ENCODE measurements at places on chromosomes 12 and 14. TPM values are rescaled to one million over a fixed set of nuclear protein-coding genes. Genes with fewer than 3 reads are reported as not detected.

The MYO1H gene
- total RNA-seq, result not detected

GRCh38 chr12:321606-322326 is 59.1 kb upstream of the SLC6A13 start:
- peak; percentile 34 for DNase-seq

- DNase-seq, result no peak
Observed at GRCh38 chr12:51907083-51907855, at the start of gene ACVRL1. Gene ACVRL1, plus strand, starts transcription at chr12:51907504. Its CDS starts 4,971 bp downstream, at chr12:51912475.

GRCh38 chr12:7411343-7411742 is 32.6 kb downstream of the CD163L1 start:
- no peak for DNase-seq

The CABP1 gene
- total RNA-seq, result 0.46 TPM

GRCh38 chr14:69910871-69911270 is 31.7 kb downstream of the SMOC1 start:
- DNase-seq, result no peak

DNA sequence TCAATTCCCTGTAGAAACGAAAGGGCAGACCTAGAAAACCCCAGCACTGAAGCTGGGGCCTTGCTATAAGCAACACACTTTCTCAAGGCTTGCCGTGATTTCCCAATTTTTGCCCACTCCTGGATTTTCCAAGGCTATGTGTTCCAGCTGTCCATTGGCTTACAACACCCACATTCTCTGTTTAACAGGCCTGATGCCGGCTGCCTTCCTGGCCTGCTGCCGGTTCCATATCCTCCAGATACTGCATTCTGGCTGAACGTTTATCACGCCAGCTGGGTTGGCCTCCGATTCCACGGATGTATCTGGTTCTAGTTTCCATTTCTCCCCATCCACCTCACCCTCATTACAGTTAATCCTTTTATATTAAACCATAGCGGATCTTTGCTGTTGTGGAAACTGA is 2.0 kb upstream of the PCNX1 start:
- DNase-seq, result no peak

The FAM186B gene
- total RNA-seq, result 0.83 TPM

DNA sequence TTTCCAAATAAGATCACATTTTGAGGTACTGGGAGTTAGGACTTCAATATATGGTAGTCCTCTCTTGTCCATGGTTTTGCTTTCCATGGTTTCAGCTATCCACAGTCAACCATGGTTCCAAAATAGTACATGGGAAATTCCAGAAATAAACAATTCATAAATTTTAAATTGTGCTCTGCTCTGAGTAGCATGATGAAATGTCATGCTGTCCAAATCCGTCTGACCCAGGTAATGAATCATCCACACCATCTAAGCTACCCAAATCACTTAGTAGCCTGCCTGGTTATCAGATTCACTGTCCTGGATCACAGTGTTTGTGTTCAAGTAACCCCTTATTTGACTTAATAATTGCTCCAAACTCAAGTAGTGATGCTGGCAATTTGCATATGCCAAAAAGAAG is 197.9 kb downstream of the TMTC3 start:
- DNase-seq, result no peak

The GPR137C gene
- 0.13 TPM for total RNA-seq

DNA sequence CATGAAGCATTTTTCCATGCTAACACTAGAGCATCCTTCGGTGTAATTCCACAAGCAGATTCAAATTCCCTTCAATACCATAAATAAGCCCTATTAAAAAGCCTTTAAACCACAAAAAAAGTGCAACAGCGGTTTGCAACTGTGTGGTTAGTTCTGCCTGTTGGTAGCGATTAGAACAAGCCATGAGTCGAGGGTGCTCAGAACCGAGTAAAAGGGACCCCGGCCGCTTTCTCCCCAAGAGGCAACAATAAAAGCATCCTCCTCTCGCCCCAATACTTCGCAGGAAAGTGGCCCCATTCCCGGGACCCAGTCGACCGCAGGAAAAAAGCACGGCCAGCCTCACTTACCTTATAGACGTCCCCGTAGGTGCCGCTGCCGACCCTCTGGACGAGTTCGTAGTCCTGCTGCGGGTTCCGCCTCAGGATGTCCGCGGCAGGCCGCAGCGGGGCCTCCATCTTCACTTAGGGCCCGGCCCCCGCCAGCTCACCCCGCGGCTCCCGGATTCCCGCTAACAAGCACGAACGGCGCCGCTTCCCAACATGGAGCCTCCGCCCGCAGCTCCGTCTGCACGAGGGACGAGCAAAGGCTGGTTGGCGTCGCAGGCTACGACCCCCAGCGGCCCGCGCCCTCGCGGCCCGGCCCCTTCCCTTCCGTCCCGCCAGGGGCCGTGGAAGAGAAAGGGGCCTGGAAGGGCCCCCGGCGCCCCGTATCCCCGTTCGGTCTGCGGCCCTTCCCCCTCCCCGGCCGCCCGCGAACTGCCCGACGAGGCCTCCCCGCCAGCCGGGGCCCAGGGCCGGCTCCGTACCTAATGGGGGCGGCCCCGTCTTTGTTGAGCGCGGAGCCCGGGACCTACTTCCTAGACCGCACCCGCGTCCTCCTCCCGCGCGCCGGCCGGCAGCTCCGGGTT is 521 bp downstream of the MAP4K5 start:
- peak; percentile 34 for DNase-seq

The VRTN gene
- not detected for total RNA-seq

DNA sequence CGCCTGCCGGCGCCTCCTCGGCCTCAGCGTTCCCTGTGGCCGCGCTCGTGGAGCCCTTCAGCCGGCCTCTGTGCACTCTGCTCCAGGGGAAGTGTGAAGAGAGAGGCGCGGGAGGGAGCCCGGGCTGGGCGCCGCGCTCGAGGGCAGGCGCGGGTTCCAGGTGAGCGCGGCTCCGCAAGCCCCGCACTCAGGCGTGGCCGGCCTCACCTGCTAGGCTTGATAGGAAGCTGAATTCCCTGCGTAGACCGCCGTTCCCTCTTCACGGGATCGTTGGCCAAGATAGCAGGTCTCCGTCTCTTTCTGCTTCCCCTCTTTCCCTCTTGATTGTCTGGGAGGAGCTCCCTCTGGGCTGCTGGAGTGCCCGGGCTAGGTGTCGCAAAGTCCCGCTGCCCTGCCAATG is 89.7 kb downstream of the ASCL4 start:
- peak; percentile 55 for DNase-seq

DNA sequence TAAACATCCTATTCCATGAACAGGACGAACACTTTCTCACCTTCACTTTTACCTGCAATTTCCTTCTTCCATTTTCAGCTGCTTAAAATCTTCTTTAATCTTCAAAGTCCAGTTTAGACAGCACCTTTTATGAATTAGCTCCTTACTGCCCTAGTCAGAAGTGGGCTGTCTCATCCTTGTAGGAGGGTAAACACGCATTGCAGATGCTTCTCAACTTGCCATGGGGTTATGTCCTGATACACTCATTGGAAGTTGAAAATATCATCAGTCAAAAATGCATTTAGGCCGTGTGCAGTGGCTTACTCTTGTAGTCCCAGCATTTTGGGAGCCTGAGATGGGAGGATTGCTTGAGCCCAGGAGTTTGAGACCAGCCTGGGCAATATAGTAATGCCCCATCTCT is 35.2 kb downstream of the HMGA2 start:
- DNase-seq, result no peak

The FSCB gene
- total RNA-seq, result 0.06 TPM

- no peak for DNase-seq
Observed at GRCh38 chr12:30823156-30823699, 68.5 kb upstream of the CAPRIN2 start.

The TBX3 gene
- total RNA-seq, result 1.1 TPM

- no peak for DNase-seq
Observed at GRCh38 chr12:14273913-14274311, 91.6 kb upstream of the ATF7IP start.

- no peak for DNase-seq
Observed at GRCh38 chr12:74456431-74456830, 81.2 kb upstream of the ATXN7L3B start.

DNA sequence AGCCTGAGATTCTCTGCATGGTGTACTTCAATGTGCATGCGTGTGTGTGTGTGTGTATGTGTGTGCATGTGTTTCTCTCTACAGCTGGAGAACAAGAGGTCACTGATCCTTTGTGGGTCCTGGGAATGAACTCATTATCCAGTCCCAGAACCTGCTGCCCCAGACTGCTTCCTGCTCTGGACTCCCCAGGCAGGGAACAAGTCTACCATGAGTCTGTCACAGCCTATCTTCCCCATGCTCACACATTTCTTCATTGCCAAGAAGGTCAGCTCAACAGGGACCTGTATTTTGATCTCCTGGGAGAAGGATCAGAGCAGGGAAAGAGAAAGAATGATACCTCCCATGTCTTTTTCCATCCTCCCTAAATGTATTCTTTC is 2.9 kb upstream of the AGAP2 start:
- no peak for DNase-seq

DNA sequence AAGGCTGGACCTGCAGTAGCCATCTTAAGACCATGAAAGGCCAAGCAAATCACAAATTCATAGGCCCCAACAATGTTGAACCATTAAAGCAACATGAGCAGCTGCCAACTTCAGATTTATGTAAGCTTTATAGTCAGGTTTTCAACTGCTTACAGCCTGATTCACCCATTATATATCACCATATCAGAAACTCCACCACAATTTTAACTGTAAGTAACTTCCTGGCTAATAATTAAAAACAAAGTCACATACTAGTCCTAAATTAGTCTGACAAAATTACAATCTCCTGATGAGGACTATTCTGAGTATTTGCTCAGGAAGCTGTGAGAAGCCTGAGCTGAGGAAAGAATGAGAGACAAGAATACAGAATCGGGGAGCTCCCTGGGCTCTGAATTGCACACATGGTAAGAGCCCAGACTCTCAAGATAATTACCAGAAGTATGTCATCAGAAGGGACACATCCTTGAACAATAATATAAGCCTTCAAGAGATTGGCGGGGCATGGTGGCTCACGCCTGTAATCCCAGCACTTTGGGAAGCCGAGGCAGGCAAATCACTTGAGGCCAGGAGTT is 55.1 kb downstream of the NUMB start:
- no peak for DNase-seq

- DNase-seq, result peak; percentile 91
Observed at GRCh38 chr14:21038441-21039422, 3.4 kb upstream of the RNASE7 start.

The COX6A1 gene
- total RNA-seq, result 118 TPM

- no peak for DNase-seq
Observed at GRCh38 chr14:92507174-92507768, 6.3 kb upstream of the RIN3 start.

The OR6C68 gene
- not detected for total RNA-seq

DNA sequence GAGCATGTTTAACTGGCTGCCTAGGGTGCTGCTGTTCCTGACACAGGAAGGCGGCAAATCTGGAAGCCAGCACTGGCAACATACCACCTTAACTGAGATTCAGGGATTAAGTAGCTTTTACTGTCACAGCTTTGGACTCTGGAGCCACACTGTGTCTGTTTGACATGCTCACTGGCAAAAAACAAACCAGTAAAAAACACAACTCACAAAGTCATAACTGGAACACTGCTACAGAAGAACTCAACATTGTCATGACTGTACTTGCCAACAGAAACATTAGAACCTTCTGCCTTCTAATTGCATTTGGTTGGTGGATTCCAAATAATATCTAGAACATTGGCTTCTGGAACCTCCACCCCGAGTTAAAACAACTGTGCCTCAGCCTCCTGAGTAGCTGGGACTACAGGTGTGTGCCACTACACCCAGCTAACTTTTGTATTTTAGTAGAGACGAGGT is 117.6 kb downstream of the TTC6 start:
- DNase-seq, result no peak

DNA sequence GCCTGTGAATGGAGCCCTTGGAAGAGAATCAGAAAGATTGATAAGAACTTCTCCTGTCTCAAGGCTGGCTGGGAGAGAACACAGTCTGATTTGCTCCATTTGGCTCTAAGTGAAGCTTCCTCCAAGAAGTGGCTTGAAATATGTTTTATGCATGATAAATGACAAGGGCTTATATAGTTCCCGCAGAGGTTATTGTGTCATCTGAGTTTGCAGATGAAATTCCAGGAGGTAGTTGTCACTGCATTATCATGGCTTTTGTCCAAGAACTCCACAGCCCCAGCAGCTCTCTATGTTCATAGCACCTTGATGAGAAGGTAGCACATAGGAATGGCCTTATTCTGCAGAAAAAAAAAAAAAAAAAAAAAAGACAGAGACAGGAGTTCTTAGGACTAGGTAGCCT is 108.5 kb downstream of the DACT1 start:
- DNase-seq, result no peak

The TXNDC16 gene
- 4.0 TPM for total RNA-seq

- DNase-seq, result no peak
Observed at GRCh38 chr12:52081263-52081733, 1.8 kb downstream of the SMIM41 start.

- no peak for DNase-seq
Observed at GRCh38 chr12:113819495-113819894, 146.6 kb downstream of the RBM19 start.

DNA sequence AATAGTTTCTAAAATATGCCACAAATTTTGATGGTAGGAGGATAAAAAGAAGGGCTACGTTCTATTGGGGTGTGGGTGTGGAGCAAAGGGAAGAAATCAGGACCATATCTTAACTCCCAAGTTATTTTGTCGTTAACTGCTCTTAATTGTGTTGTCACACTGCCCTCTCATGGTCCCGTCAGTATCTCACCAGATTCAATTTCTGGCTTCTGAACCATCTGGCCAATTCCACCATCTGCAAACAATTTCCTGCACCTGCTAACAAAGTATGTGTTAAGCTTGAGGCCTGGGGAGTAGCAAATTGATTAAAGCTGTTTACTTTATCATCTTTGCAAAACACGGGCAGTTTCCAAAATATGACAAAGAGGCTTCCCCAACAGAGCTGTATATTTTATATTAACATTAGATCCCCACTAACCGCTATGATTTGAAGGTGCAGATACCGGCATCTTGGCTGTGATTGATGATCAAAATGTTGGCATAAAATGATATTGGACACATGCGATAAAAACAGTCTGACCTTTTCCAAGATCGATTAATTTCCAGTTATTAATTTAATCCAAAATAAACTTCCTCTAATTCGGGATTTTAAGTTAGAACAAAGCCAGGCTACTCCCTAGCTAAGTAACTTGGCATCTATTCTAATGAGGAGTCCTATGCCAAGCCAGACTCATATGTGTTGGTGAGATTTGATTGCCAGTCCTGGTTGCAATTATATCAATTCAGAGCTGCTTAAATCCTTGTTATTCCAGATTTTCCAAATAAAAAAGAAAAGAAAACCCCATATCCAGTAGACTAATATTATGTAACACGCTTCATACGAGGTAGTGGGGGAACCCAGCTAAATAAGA is 6.9 kb upstream of the DNM1L start:
- DNase-seq, result no peak

The LRRC43 gene
- 0.46 TPM for total RNA-seq

GRCh38 chr14:99475179-99475578 is 5.5 kb downstream of the SETD3 start:
- DNase-seq, result no peak

DNA sequence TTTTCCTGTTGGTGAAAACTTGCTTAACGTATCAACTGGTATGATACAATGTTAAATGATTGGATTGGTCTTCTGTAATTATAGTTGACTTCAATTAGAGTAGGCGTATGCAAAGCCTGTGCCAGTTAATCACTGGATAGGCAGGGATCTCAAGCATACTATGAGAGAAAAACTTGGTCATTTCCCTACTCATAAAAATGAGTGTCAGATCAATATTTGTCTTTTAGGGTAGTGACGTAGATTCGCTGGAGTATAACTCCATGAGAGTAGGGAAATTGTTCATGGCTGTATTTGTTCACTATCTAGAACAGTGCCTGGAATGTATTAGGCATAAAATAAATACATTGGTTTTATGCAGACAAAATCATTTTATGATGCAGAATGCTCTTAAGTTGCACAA is 28.6 kb downstream of the NAA30 start:
- no peak for DNase-seq

The UNC79 gene
- total RNA-seq, result 1.2 TPM

All from pancreas (tissue), 10 donors.